RWPE2 (cell line): ENCODE measurements at places on chromosomes 3 and 15.
A peak's percentile ranks its signal among the peaks of the same experiment; 100 is the strongest.

DNA sequence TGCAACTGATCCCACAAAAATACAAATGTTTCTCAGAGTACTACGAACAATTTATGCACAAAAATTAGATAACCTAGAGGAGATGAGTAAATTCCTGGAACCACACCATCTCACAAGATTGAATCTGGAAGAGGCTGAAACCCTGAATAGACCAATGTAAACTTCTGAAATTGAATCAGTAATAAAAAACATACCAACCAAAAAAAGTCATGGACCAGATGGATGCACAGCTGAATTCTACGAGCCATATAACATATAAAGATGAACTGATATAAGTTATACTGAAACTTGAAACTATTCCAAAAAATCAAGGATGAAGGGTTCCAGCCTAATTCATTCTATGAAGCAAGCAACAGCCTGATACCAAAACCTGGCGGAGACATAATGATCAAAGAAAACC lies 336.3 kb downstream of the PYDC2 start:
- no peak for DNase-seq

DNA sequence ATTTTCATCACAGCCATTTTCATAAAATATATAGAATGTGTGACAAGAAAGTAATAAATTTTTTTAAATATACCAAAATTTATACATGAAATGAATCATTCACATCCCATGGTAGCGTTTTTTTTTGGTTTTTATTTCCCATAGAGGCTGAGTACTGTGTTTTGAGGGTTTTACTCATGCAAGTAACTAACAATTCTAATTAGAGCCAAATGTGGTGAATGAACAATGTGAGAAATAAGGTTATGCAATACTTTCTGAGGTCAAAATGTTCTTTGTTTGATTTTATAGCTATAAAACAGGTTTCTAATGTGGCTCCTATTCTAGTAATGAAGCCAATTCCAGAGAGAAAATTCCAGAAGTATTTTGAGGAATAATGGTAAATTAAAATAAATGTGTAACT lies 386.8 kb downstream of the TBC1D5 start:
- DNase-seq, result no peak

DNA sequence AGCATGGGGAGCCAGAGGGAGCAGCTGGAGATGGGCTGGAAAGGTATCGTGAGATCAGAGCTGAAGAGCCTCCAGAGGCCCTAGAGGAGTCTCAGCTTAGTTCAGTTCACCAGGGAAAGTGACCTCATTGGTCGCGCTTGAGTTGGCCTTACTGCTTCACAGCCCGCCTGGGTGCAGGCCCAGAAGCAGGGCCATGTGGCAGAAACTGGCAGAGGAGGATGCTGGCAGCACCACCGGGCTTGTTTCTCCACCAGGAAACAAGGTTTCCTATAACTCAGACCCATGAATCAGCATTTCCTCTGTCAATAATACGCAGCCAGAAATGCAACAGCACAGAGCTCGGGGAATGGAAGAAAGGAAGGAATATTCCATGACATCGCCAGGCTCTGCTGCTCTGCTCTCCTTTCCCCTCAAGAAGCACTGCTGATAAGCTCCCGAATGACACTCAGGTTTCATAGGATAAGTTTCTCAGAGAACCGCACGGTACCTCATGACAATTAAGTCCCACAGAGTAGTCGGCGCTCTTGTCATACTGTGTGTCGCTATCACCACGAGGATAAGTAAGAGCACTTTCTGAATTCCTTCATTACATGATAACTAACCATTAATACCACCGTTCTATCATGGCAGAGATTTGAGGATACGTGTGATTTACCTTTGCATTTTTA lies 147.1 kb upstream of the LPP start:
- DNase-seq, result no peak

DNA sequence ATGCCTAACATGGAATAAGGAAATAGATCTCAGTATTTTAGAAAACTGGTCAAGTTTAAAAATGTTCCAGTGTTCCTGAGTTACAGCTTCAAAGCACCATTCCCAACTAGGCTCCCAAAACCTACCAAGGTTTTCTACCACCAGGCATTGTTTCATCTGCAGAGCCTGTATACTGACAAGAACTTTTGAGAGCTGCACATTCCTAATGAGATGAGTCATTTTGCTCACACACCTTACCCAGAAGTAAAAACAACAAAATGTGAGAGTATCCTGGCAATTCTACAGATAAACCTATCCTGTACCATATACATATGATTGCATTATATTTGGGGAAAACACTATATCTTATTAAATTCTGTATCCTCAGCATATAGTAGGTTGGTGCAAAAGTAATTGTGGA lies 90.7 kb downstream of the ATP8B4 start:
- no peak for DNase-seq

DNA sequence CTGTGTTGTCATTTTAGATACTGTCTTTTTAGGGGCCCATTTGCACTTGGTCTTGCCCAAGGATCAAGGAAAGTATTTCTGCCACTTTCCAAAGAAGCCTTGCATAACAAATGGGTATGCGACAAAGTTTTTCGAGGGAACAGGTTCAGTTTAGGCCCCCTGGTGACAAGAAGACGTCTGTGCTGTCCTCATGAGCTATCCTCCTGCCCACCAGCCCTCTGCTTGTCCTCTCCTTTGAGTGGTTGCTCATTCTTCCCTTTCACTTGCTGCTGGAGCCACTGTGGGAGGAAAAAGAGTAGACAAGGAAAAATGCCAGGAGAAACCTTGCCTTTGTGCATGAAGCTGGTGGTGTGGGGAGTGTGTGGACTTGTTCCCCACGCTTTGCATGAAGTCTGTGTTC lies 171.9 kb downstream of the CACNA2D3 start:
- DNase-seq, result no peak

- DNase-seq, result peak; percentile 58
These were observed 50.8 kb downstream of the CPN2 start for GRCh38 chr3:194300382-194300758.

GRCh38 chr15:51726302-51727073 lies 11.0 kb downstream of the LYSMD2 start:
- DNase-seq, result peak; percentile 93

DNA sequence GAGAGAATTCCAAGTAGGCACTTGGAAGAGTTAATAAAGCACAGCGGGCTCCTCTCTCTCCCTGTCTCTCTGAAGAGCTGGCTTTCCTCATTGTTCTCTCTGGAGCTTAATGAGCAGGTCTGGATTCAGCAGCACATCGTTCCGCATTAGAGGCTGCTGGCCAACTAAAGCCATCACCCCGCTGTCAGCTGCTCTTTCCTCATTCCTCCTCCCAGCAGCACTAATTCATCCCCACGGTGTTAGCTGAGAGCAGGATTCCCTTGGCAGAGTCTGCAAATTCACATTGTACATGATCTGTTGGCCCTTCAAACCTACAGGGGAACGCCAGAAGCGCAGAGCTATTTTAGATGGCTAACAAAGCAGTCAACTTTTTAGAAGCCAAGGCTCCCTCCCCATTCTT lies 44.2 kb downstream of the SGO1 start:
- DNase-seq, result no peak

GRCh38 chr3:64518950-64519349 lies 168.8 kb downstream of the ADAMTS9 start:
- no peak for DNase-seq

DNA sequence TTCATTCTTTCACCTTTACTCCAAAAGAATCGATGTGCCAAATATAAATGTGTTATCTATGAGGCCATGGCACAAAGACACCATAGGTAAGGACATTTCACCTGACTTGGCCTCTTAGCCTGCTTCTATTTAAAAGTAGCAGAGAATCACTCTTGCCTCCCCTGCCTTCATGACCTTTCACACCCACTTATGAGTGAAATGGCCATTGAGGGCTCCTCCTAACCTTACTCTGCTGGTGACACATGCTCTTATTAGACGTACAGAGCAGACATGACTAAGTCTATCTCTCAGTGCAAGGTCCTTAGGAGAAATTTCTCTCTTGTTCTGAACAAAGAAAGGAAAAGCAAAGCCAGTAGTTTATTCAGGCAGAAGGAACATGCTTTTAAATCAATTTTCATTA lies 150.7 kb downstream of the LRTM1 start:
- DNase-seq, result no peak

DNA sequence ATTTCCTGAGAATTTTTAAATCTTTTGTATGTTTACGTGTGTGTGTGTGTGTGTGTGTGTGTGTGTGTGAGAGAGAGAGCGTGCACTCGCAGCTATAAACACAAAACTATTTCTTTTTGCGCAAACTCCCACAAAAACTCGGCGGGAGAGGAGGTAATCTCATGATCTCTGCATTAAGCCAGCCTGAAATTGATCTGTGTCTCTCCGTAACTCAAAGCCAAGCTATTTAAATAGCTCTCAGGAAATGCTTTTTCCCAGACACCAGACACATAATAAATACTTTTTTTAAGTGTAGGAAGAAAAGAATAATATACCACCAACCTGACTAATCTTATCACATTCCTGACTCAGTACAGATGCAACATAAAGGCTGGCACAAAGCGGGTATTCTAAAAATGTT lies 226.8 kb downstream of the MAGI1 start:
- DNase-seq, result no peak

GRCh38 chr3:114079761-114080160 lies 23.2 kb downstream of the QTRT2 start:
- DNase-seq, result no peak

- no peak for DNase-seq
These were observed 85.6 kb downstream of the PDCD6IP start for GRCh38 chr3:33883951-33884561.

DNA sequence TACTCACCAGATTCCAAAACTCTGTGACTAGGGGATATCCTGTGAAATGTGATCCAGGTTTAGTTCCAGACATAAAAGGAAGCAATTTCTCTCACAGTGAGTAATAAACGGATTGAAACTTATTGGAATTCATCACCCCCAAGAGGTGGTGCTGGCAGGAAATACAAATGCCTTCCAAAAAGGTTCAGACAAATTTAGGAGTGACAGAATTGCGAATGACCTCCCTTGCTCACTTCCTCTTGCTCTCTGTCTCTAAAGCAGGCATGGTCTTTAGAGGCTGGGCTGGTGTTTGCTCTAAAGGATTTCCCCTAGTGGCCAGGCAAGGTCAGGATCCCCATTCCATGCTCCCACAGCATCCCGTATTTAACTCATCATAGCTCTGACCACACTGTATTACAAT lies 449.4 kb upstream of the PPP2R3A start:
- no peak for DNase-seq

GRCh38 chr3:149390772-149391212 lies 13.3 kb upstream of the TM4SF1 start:
- DNase-seq, result peak; percentile 66

DNA sequence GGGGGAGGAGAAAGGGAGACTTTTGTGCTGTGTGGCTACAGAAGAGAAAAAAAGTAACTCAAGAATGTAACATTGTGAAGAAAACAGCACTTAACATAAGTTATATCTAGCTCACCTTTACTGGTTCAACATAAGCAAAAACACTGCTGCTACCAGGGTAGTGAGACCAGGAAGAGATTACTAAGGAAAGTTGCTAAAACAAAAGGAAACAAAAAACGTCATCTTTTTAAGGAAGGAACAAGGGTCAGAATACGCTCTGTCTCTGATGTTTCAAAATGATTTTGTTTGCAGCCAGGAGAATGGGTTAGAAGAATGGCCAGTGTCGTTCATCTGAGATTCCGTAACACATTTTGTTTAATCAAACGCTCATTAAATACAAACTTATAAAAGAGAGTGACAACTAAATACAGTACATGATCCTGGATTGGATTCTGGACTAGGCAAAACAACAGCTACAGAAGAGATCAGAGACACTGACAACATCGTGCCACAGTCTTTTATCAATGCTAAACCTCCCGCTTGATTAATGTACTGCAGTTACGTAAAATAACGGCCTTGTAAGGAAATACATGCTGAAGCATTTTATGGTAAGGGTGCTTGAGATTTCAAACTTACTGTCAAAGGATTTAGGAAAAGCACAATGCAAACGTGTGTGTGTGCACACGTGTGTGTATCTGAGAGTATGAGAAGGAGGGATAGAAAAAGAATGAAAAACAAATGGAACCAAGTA lies 67.7 kb downstream of the FOXP1 start:
- DNase-seq, result no peak

DNA sequence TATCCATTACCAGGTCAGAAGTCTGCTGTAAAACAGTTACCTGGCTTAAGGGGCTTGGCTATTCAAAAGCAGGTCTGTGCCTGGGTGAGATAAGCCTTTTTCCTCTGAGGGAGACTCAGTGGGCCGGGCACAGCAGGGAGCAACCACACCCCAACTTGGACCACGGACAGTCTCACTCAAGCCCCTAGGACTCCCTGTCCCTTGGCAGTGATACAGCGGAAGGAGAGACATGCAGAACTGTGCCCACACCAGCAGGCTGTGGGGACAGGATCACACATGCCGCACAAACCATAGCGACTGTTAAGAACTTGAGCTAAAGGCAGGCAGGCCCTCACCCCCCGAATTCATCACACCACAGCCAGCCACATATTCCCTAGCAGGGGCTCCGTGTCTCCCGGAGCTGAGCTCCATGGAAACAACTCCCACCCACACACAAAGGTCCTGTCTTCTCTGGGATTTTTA lies 2.8 kb upstream of the GP5 start:
- no peak for DNase-seq

- DNase-seq, result no peak
These were observed 37.9 kb upstream of the MECOM start for GRCh38 chr3:169701457-169701856.

GRCh38 chr3:79019137-79019923 lies 748.5 kb downstream of the ROBO1 start:
- DNase-seq, result peak; percentile 91

GRCh38 chr15:34973512-34973911 lies 4.0 kb upstream of the AQR start:
- DNase-seq, result no peak

DNA sequence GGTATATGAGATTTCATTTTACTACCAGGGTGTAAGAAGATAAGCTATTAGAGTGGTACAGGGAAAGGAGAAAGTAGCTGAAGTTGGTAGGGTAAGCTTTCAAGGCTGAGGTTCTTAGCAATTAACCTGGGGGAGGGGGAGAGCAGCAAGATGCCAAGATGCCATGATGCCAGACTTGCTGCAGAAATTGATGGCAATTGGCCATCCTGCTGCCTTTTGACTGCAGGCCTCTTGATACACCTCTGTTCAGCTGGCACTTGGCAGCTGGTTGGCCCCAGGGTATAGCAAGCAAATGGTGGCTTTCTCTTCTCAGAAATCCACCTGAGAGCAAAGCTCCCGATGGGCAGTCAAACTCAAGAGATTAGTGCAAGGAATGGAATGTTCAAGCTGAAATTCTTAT lies 21.4 kb upstream of the DPH6 start:
- DNase-seq, result no peak

GRCh38 chr15:31458596-31459399 lies 132.2 kb downstream of the KLF13 start:
- peak; percentile 41 for DNase-seq
